ENCODE measurements at places on chromosomes 13 and 19.

GRCh38 chr13:100349594-100349993, 239.0 kb downstream of the GGACT start:
- no peak for DNase-seq

- DNase-seq: no peak
These were observed 4.0 kb upstream of the FTL start for GRCh38 chr19:48961051-48961649.

- DNase-seq: no peak
These were observed 366.4 kb downstream of the KLF12 start for GRCh38 chr13:73767747-73768315.

GRCh38 chr19:29576761-29577648, 29.1 kb upstream of the POP4 start:
- DNase-seq: peak; percentile 35

GRCh38 chr13:74476788-74477187, 342.6 kb upstream of the KLF12 start:
- no peak for DNase-seq

DNA sequence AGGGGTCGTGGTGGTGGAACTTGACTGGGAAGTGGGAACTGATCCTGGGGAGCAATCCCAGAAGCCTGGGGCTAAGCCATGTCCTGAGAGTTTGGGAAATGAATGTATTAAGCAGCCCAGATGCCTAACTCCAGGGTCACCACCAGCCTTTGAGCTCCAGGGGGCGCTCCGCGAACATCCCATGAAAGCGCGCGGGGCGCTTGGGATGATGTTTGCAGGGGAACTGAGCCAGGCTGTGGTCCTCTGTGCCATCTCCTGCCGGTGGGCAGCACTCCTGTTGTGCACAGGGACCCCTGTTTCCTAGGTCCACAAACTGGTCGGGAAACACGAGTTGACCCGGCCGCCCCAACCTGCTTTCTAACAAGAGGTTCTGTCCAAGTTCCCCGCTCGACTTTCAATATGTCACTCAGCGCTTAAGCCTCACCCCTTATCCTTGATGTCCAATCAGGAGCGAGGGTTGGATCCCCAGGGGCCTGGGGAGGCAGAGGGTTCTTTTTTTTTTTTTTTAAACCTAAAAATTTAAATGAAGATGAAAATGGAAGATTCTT, 14.4 kb downstream of the LEUTX start:
- DNase-seq: peak; percentile 50

GRCh38 chr19:39679056-39679790, 23.5 kb downstream of the LGALS16 start:
- DNase-seq: peak; percentile 50

GRCh38 chr19:9586764-9587163, 2.5 kb upstream of the ZNF121 start:
- peak; percentile 45 for DNase-seq
